ENCODE measurements at places on chromosomes 11 and 22. TPM values are rescaled to one million over a fixed set of nuclear protein-coding genes. Genes with fewer than 3 reads are reported as not detected.

Gene LRFN4
- 23.3 TPM for polyA plus RNA-seq

Gene MPZL3
- polyA plus RNA-seq: 6.8 TPM

DNA sequence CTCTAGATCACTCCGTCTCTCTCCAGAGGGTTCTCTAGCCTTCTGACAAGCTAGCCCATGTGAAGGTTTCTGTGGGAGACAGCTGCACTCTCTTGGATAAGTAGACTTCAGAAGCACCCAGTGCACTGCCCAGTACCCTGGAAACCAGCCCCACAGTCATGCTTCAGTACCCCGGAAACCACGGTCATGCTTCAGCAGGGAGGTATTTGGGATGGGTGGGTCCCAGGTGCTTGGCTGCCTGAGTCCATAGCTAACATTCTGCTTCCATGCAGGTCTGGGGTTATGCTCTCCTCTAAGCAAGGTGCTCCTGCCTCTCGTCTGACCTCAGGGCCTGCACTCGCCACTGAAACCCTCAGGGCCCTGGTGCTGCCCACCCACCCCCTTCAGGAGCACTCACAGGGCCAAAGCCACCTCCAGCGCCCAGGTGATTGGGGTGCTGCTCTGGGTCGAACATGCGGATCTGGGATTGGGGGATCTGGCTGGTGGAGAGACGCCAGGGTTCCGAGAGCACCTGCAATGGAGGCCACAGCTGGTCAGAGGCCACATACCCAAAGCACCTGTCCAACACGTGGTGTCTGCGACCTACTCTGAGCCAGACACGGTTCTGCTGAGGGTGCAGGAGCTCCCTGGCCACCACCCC is 7.3 kb upstream of the SYCE3 start:
- no peak for DNase-seq

DNA sequence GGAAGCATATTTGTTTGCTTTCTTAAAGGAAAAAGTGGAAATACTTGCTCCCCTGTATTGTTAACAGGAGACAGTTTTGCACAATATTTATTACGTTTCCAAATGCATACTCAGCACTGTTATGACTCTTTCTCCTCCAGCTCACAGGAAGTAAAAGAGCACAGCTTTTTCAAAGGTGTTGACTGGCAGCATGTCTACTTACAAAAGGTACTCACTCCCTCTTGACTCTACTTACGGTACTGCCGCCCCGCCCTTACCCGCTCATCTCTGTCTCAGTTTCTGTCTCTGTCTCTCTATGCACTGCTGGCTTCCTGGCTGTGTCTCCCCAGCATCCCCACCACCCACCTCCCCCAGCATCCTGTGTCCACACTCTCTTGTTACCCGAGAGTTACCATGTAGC is 32.2 kb upstream of the MYO18B start:
- DNase-seq: no peak

Gene TMEM126A
- 31.3 TPM for polyA plus RNA-seq

GRCh38 chr11:71465054-71465453 is 12.1 kb downstream of the NADSYN1 start:
- no peak for DNase-seq

Gene OR10D3
- polyA plus RNA-seq: not detected

Gene MMP11
- polyA plus RNA-seq: 20.2 TPM

Gene OSBPL5
- 21.2 TPM for polyA plus RNA-seq

DNA sequence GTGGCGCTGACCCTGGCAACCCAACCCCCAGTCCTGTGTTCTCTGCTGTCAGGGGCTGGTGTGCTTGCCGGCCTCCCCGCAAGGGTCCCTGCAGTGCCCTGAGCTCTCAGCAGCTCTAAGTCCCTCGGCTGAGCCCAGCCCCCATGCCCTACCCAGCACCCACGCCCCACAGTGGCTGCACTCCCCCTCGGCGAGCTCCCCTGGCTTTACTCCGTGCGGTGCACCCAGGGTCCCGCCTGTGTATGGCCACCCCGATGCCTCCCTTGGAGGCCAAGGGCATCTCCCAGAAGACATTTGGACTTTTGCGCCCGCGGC is 72.5 kb upstream of the SHISAL1 start:
- DNase-seq: no peak

DNA sequence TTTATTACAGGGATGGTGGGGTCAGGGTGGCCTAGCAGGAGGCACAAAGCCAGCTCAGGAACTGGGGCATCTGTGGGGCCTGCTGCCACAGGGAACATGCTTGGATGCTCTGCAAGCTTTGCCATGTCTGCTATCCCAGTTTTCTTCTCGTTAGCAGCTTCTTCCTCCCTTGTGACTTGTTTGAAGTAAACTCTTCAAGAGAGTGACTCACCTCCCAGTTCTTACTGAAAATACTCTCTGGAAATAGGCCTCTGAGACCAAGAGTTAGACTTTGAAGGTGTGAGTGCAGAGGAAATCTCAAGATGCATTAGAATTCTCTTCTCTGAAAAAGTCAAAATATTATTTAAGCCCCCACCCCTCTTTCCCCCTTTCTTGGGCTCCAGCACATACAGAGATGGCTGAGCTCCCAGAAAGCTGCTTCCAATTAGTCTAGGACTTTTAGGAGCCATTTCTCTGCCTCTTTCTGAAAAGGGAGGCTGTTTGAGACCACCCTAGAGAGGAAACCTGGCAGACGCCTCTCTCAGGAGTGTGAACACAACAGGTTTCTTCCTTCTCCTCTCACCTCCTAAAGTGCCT is 15.1 kb downstream of the CWC15 start:
- DNase-seq: no peak

- no peak for DNase-seq
Observed at GRCh38 chr11:130573767-130574166, 125.3 kb downstream of the ADAMTS15 start.

GRCh38 chr11:102293873-102294601 is 23.2 kb upstream of the BIRC3 start:
- DNase-seq: no peak

DNA sequence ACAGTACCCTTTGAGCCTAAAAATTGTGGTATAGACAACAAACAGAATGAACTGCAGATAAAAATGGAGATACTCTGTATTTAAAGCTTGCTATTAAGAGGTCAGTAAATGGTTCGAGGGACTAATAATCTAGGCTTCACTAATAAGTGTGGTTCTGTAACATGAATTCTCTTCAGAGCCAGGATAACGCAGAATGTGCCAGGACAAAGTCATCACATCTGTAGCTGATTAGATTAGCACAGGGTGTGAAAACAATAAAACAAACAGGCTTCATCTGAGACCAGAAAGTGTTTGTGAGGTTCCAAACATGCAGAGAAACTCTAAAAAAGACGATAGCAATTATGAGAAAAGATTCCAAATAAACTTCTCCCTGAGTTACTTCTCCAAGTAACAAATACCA is 89.1 kb upstream of the LUZP2 start:
- no peak for DNase-seq

- DNase-seq: no peak
Observed at GRCh38 chr22:19800306-19800705, 39.7 kb downstream of the TBX1 start.

- DNase-seq: no peak
Observed at GRCh38 chr22:27130906-27131305, 473.5 kb downstream of the MIAT start.

Gene SLC1A2
- 0.58 TPM for polyA plus RNA-seq

DNA sequence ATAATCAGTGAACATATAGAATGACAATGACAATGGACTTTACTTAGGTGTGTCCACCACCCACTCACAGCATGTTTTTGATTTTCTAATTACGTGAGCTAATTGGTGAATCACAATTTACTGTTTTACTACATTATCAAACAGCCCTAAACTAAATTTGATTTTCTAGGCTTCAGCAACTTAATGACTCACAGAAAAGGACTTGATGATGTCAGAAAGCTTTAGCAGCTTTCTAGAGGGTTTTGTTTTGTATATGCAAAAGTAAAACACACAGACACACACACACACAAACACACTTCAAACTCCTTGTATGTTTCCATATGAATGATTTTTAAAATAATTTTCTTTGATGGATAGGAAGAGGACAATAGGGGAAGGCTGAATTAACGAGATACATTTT is 878.6 kb upstream of the CCDC90B start:
- DNase-seq: no peak

GRCh38 chr11:32196137-32196536 is 105.3 kb downstream of the RCN1 start:
- no peak for DNase-seq

GRCh38 chr22:35913925-35914324 is 114.7 kb downstream of the RBFOX2 start:
- no peak for DNase-seq

DNA sequence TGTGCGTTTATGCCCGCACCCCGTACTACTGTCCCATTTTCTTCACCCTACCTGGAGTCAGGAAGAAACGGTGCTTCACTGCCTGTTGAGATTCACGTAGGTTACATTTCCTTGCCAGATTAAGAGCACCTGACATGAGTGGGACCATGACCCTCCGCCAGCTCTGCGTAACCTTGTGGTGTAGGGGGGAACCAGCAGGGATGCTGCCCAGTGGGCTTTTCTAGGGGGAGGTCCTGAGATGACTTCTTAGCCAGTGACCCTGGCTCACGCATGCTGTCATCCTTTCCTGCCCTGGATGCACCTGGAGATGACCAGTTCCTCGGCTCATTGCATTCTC is 967 bp upstream of the ARVCF start:
- DNase-seq: no peak

- DNase-seq: no peak
Observed at GRCh38 chr11:831118-831864, 1.5 kb upstream of the CD151 start.

GRCh38 chr11:72629266-72629665 is 45.0 kb downstream of the PDE2A start:
- DNase-seq: no peak

DNA sequence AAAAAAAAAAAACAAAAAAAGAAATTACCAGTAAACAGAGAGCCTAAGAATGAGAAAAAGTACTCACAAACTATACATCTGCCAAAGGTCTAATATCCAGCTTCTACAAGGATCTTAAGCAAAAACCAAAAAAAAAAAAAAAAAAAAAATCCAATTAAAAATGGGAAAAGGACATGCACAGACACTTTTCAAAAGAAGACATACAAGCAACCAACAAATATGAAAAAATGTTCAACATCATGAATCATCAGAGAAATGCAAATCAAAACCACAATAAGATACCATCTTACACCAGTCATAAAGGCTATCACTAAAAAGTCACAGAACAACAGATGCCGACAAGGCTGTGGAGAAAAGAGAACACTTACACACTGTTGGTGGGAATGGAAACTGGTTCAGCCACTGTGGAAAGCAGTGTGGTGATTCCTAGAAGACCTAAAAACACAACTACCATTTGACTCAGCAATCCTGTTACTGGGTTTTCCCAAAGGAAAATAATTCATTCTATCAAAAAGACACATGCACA is 18.3 kb downstream of the MS4A6A start:
- no peak for DNase-seq

Gene TRIM48
- polyA plus RNA-seq: not detected

Gene TSSK2
- not detected for polyA plus RNA-seq

Gene CASP12
- 0.58 TPM for polyA plus RNA-seq

DNA sequence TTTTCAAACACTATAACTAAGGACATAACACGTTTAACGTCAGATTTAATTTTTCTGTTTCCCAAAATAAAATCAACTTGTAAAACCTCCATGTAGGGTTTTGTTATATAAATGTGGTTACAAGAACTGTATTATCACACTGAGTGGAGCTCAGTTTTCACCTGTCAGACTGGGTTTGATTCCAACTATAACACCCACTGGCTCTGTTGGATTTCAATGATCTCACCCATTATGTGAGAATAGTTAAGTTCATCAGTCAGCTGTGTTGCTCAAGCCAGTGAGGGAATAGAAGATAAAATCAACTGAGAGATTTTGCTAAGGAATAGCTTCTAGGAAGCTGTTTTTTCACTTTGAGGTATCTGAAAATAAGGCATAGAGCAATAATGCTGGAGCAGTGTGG is 5.1 kb upstream of the OR52R1 start:
- DNase-seq: no peak

DNA sequence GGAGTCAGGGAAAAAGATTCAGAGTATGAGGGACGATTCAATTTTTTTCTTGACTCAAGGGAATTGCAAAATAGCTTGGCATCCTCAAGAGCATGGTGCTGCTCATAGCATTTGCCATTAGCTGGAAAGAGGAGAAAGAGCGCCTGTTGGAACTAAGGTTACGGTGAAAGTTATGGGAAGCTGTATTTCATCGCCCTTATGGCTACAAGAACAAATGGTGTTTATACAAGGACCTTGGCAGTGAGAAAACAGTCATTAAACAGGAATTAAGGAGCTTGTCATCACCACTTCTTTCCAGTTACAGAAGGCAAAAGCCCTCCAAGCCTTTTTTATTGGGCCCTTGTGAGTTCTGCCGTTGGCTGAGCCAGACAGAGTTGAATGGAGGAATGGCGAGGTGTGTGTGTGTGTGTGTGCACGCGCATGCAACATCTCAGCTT is 74.2 kb downstream of the ALX4 start:
- peak; percentile 59 for DNase-seq

Gene SLC37A4
- polyA plus RNA-seq: 103 TPM

Gene ASPHD2
- 3.3 TPM for polyA plus RNA-seq

DNA sequence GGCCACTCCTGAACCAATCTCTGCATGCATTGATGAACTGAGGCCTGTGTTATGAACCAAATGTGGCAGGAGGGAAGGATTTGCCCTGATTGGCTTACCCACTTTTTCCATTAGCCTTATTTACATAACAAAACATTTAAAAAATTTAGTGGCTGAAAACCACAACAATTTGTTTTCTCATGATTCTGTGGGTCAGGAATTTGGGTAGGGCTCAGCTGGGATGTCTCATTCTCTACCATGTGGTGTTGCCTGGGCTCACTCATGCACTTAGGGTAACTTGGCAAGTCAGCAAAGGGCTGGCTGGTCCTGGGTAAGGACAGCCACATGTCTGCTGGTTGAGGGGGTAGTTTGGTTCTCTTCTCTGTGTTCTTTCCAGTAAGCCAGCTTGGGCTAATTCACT is 35.1 kb upstream of the CYP2R1 start:
- DNase-seq: no peak

Gene PRG2
- polyA plus RNA-seq: 0.98 TPM

GRCh38 chr11:48024635-48025071 is 44.3 kb downstream of the PTPRJ start:
- DNase-seq: no peak

- no peak for DNase-seq
Observed at GRCh38 chr11:18010121-18010670, 2.7 kb downstream of the SERGEF start.

- DNase-seq: no peak
Observed at GRCh38 chr11:39668640-39669039, 1790.8 kb downstream of the LRRC4C start.

Gene RIMBP3B
- polyA plus RNA-seq: not detected

GRCh38 chr11:45921561-45922424 is 663 bp upstream of the LARGE2 start:
- no peak for DNase-seq

DNA sequence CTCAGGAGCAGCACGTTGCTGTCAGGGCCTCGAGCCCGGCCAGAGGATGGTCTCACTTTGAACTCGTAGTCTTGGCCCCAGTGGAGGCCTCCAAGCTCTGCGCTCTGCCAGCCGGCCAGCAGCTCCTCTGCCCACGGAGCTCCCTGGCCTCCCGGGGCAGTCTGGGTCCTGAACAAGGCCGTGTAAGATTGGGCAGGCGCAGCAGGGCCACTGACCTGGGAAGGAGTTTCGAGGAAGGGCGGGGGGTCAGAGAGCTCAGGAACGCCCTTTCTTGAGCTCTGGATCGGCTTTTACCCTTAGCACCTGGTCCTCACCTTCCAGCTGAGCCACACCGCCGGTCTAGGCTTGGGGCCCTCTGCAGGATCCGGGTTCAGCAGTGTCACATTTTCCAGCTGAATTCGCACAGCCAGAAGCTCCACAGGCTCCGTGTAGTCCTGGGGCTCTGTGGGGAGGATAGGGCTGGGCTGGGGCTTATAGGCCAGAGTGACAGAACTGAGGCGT is 2.1 kb downstream of the ROBO4 start:
- DNase-seq: no peak

Gene NLRP10
- 0.11 TPM for polyA plus RNA-seq
